Activated naive CD4-positive, alpha-beta T cell treated with Interleukin-2 at 50 U/mL for 16 hours (primary cell): ENCODE measurements at places on chromosomes 12 and 14.

DNA sequence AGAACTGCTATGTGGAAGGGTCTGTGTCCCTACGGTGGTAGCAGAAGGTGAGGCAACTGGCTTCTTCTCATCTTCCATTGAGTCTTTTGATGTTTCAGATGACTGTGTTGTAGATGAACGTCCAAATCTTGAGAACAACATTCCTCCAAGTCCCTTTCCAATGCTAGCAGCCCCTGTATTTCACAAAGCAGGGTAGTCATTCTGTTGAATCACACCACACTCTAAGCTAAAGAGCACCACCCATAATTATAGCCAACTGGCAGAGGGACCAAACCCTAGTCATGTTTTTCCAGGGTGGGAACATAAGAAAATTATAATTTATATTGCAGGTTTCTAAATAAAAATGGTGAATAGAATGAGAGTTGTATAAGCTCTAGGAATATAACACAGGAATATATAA lies 98.7 kb downstream of the DDHD1 start:
- no peak for DNase-seq

DNA sequence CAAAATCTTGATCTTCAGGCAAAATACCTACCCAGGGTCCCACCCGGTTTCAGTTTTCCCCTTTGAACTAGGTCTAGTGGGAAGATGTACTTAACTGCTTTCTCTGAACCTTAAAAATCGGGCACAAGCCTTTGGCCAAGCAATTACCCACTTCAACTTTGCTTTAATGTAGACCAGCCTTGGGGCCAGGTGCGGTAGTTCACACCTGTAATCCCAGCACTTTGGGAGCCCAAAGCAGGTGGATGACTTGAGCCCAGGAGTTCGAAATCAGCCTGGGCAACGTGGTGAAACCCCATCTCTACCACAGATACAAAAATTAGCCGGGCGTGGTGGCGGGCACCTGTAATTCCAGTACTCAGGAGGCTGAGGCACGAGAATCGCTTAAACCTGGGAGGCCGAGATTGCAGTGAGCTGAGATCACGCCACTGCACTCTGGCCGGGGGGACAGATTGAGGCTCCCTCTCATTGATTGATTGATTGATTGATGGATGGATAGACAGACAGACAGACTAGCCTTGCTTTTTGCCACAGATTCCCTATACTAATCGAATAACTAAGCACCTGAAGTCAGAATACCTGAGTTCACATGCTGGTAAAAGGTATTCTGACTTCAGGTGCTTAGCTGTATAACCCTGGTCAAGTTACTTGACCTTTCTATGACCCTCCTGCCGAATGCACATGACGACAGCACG lies 1.9 kb downstream of the CLIP1 start:
- no peak for DNase-seq

DNA sequence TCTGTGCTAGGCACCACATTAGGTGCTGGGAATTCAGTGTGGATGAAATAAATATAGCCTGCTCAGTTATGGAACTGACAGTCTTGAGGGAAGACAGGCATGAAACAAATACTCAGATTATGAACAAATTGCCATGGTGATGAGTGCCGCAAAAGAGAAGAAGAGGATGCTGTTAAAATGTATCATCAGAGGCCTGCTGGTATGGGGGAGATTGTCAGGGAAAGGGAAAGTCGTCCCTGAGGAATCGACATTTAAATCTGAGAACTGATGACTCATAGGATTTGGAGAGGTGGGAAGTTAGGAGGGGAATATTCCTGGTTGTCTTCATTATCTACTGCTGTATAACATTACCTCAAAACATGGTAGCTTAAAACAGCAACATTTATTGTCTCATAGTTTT lies 42.0 kb downstream of the PPP1R36 start:
- no peak for DNase-seq

GRCh38 chr12:14777271-14777670 lies 26.0 kb downstream of the WBP11 start:
- DNase-seq, result no peak

- no peak for DNase-seq
Measured at GRCh38 chr12:28794786-28795185, 354.3 kb upstream of the FAR2 start.

DNA sequence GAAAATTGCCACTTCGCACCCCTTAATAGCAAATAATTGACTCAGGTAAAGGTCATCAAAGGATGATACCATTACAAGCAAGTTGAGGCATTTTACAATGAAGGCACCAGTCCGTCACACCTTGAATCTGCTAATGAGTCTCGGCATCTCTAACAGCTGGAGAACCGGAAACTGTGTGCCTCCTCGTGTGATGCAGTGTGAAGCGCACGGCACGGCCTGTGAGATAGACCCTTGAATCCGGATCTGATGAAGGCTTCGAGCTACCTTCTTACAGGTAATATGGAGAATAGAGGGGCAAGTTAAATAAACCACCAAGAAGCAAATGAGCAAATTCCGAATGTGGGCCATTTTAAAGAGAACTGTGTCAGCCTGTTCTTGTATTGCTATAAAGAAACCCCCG lies 19.8 kb upstream of the TUBA1A start:
- DNase-seq, result no peak

- no peak for DNase-seq
Measured at GRCh38 chr12:130640901-130641300, 75.2 kb downstream of the RIMBP2 start.

- DNase-seq, result no peak
Measured at GRCh38 chr12:25401547-25402345, 151.0 kb upstream of the KRAS start.

GRCh38 chr12:47082796-47083621 lies 3.2 kb upstream of the AMIGO2 start:
- no peak for DNase-seq

DNA sequence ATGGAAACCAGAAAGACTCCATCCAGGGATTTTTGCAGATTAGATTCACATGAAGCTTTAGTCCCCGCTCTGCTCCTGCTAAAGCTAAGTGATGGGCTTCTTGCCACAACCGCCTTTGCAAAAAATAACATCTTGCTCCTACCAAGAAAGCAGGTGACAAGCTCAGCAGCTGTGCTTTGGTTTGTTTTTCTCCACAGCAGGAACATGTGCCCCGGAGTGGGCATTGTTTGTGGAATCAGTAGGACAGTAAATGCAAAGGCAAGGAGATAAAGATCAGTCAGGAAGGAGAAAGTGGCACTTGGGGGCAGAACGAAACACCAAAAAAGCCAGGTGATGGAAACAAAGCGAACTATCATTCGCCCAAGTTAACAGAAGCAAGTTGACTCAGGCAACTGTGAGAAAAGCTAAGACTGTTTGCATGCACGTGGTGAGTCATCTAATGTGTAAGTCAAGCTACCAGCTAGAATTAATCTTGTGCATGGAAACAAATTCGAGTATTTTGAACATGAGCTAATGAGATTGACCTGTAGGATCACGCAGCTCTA lies 165.5 kb upstream of the PLXNC1 start:
- DNase-seq, result no peak

GRCh38 chr12:106645074-106645421 lies 62.2 kb downstream of the RFX4 start:
- no peak for DNase-seq

DNA sequence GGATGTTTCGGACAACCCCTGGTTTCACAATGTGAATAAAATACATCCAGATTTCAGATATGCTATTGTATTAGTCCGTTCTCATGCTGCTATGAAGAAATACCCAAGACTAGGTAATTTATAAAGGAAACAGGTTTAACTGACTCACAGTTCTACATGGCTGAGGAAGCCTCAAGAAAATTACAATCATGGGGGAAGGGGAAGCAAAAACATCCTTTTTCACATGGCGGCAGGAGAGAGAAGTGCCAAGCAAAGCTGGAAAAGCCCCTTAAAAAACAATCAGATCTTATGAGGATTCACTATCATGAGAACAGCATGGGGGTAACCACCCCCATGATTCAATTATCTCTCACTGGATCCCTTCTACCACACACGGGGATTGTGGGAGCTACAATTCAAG lies 451.7 kb downstream of the MDGA2 start:
- DNase-seq, result no peak

DNA sequence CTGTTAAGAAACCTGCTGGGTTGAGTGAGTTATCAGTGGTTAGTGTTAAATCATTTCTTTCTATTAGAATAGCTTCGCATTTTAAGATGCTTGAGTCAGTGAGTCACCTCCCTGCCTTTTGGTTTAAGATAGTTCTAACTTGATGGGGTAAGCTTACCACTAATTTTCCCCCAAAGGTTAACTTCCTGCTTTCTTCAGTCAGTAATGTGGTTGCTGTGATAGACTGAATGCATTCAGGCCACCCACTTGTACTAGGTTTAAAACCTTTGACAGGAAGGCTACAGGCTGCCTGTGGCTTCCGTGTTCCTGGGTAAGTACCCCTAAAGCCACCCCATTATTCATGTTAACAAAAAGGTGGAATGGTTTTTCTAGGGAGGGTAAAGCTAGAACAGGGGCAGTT lies 25.3 kb downstream of the CLEC2A start:
- DNase-seq, result peak; percentile 25

GRCh38 chr12:80939231-80939950 lies 1.7 kb upstream of the LIN7A start:
- no peak for DNase-seq

- no peak for DNase-seq
Measured at GRCh38 chr12:72829838-72830237, 557.7 kb downstream of the TRHDE start.

DNA sequence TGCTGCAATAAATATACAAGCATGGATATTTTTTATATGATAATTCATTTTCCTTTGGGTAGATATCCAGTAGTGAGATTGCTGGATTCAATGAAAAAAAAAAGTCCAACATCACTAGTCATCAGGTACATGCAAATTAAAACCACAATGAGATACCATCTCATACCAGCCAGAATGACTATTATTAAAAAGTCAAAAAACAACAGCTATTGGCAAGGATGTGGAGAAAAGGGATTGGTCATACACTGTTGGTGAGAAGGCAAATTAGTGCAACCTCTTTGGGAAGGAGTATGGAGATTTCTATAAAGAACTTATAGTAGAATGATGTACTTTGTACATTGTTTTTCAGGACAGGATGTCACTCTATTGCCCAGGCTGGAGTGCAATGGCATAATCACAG lies 531.2 kb upstream of the MGAT4C start:
- no peak for DNase-seq

GRCh38 chr14:94025720-94026119 lies 420 bp upstream of the OTUB2 start:
- no peak for DNase-seq

DNA sequence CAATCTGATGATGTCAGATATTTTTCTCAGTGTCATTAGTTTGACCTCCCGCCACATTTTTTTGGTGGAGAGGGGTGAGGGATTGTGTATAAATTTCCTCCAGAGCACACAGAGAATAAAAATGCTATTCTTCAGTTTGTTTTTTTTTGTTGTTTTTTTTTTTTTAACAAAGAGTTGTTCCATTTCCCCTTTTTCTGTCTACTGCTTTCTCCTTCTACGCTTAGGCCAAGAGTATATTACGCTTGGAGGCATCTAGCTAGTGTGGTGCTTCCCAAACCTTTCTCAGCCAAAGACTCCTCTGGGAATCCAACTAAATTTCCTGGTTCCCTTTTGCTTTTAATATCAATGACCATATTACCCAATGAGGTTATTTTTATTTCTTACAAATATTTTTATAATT lies 465.6 kb downstream of the ZFP36L1 start:
- DNase-seq, result no peak

DNA sequence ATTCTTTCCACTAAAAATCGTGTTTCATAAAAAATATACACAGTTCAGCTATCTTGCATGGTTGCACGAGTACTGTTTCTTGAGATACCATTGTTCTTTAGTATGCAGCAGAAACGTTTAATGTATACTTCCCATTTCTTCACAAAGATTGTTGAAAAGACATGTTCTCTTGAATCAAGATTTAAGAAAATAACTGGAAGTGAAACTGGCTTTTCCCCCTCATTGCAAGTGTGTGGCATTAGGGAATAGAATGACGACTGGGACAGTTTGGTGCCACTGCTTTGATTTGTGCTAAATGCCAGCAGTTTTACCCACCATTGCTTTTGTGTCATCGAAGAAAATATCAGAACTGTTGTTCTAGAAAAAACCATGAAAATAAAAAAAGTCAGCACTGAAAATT lies 20.3 kb upstream of the DHRS2 start:
- DNase-seq, result no peak

- no peak for DNase-seq
Measured at GRCh38 chr14:56211084-56211483, 92.9 kb downstream of the PELI2 start.

DNA sequence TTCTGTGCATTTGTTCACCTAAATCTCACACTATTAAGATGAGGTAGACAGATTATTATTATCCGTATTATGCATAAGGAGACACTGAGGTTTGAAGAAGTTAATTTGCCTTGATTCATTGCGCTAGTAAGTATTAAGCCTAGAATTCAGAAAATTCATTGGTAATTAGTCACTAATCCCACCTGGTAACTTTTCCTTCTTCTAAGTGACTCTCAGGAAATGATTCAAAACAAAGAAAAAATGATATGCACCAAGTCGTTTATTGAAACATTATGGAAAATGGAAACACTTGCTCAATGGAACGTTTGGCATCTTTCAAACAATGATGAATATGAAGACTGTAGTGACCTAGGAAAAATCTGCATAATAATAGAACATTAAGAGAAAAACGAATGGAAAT lies 15.2 kb downstream of the RFX4 start:
- DNase-seq, result no peak
